Stimulated activated CD4-positive, alpha-beta T cell treated with anti-CD3 and anti-CD28 coated beads, Interleukin-12 subunit alpha, Interleukin-12 subunit beta, amount 100 ng/mL, for 24 hours (primary cell): ENCODE measurements at places on chromosomes 7 and 10.

GRCh38 chr10:110455446-110455845 lies 42.3 kb upstream of the DUSP5 start:
- DNase-seq, result no peak

DNA sequence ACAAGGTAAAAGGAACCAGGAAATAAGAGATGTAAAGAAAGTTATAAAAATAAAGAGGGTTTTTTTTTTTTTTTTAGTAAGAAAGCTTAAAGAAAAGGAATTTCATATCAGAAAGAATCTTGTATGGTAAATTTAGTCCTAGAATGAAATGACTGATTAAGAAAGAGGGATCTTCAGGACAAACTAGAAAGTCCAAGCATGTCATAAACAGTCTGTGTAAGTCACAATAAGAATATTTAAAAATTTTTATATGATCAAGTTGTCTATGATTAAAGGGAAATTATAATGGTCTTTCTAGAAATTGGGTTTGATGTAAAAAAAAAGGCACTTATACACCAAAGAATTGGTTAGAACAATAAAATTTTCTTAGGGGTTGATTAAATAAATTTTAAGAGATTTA lies 289.5 kb downstream of the XPNPEP1 start:
- no peak for DNase-seq

DNA sequence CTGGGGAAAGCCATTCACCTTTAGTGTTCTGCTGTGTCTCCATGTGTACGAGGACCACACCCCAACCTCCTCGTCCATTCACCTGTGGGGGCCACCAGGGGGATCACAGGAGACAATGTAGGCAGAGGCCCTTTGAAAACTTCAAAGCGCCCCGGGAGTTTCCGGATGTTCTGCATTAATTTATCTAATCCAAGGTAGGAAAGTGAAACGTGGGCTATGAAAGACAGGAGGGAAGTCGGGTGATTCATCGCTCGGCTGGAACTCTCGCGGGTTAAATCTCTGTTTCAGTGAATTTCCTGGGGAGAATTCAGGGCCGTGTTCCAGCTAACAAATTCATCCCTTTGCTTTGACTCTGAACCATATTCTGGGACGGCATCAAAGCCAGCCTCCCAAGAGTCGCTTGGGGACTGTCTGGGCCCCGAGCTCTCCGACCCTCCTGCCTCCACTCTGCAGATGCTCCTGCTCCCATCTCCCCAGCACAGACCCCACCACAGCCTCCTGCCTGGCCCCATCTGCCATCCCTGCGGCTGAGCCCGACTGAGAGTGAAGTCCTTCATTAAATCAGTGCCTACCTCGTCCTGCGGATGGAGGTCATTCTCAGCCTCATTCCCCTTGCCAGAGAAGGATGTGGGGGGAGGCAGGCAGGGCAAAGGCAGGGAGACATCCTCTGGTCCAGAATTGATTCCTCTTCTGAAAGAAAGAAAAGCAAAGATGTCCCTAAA lies 114.1 kb upstream of the CARD11 start:
- no peak for DNase-seq

DNA sequence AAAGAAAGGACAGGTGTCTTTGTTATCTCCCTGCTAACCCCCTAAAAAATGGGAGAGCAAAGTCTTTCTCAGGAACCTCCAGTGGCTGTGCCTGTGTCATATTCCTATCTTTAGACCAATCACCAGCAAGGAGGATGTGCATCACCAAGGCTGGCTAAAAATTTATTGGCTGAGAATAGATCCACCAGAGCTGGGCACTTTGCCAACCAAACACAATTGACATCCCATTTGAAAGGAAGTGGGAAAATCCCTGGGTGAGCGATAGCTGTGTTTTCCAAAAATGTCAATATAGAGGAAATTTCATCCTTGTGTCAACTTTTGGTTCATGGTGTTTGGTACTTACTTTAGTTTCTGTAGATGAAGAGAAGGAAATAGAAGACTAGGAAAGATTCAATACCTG lies 13.1 kb upstream of the GPR141 start:
- DNase-seq, result no peak

- DNase-seq, result no peak
Observed at GRCh38 chr7:98294798-98295382, 13.4 kb downstream of the BRI3 start.

DNA sequence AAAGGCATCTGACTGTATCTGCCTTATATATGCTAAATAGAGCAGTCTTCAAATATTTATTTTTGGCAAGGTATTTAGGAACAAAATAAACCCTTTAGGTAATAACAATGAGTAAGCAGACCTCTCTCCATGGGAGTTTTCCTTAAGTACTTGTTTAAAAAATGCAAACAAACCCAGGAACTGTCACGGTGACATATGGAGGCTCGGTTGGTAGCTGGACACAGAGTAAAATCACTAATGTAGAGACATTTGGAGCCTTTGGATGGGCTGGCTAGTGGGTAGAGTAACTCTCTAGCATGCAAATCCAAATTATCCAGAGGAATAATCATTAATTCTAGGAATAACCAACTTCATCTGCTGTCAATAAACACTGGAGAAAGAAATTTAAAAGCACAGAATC lies 71.6 kb upstream of the LAMB4 start:
- DNase-seq, result no peak

DNA sequence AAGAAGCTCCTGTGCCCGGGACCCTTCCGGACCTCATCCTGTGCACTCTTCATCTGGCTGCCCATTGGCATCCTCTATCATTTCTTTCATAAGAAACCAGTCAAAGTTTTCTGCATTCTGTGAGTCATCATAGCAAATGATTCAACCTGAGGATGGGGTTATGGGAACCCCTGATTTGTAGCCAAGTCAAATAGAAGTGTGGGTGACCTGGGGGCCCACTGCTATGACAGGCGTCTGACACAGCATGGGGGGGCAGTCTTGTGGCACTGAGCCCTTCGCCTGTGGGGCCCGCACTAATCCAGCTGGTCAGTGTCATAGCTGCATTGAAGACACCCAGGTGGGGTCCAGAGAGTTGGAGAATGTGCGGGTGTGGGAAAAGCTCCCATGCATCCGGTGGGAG lies 230.4 kb downstream of the USP6NL start:
- DNase-seq, result no peak

GRCh38 chr7:52959878-52960660 lies 75.4 kb upstream of the POM121L12 start:
- DNase-seq, result no peak

GRCh38 chr7:1290026-1290678 lies 57.5 kb downstream of the UNCX start:
- DNase-seq, result no peak

DNA sequence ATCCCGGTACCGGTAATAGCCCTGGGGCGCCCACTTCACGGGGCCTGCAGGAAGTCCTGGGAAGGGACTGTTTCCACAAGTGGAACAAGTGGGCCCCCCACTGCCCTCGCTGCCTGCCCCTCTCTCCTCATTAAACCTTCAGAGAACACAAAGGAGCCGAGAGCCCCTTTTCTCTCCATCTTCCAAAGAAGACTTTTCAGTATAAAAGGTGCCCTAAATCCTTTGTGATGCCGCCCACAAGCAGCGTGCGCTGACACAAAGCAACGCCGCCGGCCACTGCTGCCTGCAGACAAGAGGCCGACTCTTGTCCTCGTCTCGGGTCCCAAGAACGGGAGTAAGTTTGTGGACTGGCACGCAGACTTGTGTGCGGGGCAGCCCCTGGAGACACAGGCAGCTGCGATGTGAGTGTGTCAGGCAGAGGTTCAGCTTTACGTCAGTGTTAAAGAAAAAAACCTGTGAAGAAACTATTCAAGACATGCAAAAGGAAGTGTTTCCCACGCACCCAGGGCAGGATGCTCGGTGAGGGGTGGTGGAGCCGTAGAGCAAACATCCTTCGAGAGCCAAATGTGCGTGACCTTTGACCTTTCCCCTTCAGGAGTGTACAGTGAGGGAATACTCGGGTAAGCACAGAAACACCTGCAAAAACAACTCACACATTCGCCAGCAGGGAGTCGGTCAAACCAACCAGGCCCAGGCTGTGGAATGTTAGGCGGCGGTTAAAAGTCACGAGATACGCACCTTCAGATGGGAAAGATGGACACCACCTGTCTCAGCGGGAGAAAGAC lies 118.2 kb downstream of the VIPR2 start:
- DNase-seq, result no peak

GRCh38 chr7:70131817-70132216 lies 533.5 kb downstream of the AUTS2 start:
- no peak for DNase-seq

GRCh38 chr7:157979636-157980340 lies 607.8 kb downstream of the PTPRN2 start:
- DNase-seq, result no peak

GRCh38 chr7:151291206-151291605 lies 42.7 kb upstream of the SMARCD3 start:
- DNase-seq, result no peak

GRCh38 chr7:129748356-129749109 lies 137.0 kb downstream of the NRF1 start:
- DNase-seq, result no peak

DNA sequence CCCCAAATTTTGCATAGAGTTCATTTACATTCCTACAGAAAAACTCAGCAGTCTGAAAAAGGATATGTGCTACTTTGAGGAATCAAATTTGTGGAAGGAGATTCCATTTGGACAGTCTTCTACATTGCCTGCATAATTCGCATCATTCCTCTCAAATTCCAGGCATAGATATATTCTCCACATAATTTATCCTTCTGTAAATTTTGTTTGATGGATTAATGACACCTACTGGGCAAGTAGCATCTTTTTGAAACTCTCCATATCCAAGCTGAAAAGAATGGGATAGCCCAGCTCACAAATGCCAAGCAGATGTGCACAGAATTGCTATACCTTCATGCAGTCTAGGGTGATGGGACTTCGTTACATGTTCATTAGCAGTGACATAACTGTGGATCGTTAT lies 515.3 kb downstream of the AUTS2 start:
- DNase-seq, result no peak

GRCh38 chr7:43764807-43765491 lies 6.5 kb downstream of the BLVRA start:
- no peak for DNase-seq

GRCh38 chr7:140327261-140327661 lies 71.1 kb downstream of the SLC37A3 start:
- DNase-seq, result no peak

DNA sequence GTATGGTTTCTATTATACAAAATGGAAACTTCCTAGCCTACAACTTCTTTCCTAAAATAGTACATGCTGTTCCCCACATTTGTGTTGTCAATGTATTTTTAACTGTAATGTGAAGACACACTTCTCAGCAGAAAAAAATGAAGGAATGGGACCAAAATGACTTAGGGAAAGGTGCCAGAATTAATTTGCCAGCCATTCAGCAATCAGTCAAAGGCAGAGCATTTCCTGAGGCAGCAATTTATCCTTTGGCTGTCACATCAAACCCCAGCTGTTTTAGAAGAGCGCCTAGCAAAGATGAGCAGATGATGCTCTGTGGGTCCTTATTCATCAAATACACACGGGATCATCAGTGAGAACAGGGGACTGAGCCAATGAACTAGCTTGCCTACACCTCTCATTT lies 592.5 kb downstream of the KCNMA1 start:
- no peak for DNase-seq

DNA sequence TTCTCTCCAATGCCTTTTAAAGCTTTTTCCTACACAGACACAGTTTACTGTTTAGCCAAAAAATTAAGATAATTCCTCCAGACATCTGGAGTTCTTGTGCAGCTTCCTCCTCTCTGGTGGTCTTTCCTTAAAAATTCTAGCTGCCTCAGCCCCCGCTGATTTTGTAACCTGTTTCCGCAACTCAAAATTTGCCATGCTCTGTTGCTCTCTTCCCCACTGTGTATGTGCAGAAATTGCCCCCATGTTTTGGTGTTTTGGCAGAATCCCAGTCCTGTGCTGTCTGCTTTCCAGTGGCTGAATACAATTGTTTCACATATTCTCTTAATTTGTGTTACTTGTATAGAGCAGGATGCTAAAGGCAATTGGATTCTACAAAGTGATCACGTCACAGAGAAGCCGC lies 151.7 kb upstream of the PRSS1 start:
- no peak for DNase-seq

GRCh38 chr10:131102676-131103075 lies 208.8 kb downstream of the TCERG1L start:
- no peak for DNase-seq

DNA sequence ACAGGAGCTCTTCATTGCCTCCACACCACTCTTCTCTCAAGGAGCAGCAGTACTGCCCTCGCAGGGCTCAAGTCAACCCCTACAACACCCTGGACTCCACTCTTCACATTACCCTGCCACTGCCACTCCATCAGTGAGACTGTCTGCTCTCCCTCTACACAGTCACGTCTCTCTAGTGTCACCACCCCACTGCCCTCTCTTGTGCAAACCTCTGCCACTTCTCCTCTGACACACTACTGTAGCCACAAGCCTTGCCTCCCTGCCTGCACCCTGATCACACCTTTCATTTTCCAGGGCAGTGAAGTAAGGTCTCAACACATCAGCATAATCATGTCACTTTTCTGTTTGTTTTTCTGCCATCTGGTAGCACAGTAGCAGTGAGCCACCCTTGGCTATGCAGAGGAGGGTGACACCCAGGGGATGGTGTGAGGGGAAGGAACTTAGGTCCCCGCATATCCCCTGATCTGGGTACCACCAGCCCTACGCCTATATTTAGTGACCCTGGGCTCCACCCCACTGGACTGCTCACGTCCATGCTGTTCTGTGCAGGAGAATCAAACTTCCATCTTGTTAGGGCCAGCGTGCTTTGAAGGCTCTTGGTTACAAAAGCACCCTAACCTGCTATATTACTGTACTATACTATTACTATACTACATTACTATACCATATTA lies 1.6 kb downstream of the C10orf143 start:
- DNase-seq, result no peak

DNA sequence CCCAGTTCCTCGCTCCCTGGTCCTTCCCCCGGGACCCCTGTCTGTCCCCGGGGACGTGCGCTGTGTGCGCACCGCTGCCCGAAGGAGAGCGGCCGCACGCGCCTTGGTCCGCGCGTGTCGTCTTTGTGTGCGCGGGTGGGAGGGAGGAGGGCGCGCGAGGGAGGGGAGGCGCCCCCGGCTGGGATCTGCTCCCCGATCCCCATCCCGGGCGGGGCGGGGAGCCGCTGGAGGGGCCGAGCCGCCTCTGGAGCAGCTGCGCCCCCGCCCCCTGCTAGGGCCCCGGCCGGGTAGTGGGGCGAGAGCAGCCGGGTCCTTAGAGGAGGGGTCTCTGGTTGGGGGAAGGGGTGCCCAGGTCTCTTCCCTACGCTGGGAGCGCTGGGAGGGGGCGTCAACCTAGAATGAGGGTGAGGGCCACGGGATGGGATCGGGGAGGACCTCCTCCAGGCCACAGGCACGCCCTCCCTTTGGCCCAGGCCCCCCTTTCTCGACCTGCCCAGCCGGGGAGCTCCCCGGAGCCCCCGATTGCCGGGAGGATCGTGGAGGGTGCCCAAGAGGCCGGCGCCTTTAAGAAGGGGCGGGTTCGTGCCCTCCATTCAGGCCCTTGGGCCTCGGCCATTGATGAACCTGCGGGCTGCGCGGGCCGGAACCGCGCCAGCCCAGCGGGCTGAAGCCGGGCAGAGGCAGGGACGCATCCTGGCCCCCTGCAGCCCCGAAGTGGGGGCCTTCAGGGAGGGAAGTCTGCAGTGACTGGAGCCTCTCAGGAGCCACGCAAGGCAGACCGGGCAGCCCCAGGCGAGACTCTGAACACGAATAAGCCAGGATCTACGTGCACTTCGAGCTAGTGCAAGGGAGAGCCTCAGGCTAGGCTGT lies 678 bp downstream of the SH2B2 start:
- DNase-seq, result no peak
